ENCODE measurements at places on chromosomes 2 and 18.

- peak; percentile 71 for DNase-seq
These were observed 35.4 kb upstream of the LRP2 start for GRCh38 chr2:169397697-169398096.

DNA sequence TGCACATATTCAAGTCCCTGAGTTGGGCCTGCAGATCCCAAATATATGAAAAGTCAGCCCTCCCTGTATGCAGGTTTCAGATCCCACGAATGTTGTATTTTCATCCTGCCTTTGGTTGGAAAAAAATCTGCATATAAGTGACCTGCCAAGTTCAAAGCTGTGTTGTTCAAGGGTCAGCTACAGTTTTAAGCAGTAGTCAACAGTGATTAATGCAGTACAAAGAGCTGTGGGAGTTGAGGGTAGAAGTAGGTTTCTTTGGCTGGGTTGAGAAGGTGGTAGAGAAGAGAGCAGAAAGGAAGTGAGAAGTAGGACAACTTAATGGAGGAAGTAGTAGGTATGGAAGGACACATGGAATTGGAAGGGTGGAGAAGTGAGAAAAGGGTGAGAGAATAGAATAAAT, 127.9 kb downstream of the ANKRD44 start:
- no peak for DNase-seq

DNA sequence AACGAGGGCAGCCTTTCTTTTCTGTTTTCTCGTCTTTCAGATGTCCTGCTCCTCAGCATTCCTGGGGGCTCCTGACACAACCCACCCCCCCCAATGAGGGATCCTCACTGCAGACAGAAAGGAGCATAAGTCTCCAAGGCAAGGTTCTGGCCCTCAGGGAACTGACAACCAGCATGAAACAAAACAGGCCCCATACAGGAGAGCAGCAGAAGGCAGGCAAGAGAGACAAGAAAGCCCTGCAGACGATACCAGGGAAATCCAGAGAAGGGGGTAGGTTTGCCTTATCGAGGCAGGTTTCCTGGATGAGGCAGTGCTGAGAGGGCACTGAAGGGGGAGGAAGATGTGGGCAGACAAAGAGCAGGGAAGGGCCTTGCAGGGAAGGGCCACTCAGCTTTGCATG, 103.9 kb upstream of the EPAS1 start:
- DNase-seq, result no peak

DNA sequence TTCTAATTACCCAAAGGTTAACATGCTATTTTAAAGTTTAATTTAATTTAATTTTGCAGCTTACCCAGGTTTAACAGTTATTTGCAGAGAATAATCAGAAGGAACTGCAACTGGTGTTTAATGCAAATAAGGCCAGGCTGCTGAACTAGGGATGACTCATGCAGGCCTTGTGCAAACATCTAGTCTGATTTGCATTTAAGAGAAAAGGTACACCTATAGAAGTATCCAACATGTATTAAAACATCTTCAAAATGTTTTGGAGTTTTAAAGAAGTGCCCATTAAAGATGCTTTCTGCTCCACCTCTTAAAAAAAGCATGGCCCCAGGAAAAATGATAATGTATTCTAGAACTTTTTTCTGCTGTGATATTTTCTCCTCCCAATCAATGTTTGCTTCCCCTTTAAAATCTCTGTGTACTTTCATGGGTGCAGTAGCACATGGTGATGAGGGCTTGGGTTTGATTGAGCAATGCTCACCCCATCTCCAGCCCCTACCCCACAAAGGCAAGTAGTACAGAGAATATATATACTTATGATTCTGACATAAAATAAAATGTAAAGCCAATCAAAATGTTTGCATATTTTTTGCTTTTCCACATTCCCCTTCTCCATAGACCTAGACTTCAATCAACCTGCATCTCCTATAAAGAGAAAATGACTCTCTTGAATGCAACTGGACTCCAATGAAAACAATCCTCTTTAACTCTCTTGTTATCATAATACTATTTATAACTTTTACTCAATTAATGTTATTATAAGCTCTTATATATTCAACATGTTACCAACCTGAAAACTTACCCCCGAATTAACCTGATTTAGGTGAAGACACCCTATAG, 54.1 kb downstream of the ATP8B1 start:
- DNase-seq, result peak; percentile 94

- no peak for DNase-seq
These were observed 31.0 kb upstream of the MAP3K20 start for GRCh38 chr2:173044686-173045085.

DNA sequence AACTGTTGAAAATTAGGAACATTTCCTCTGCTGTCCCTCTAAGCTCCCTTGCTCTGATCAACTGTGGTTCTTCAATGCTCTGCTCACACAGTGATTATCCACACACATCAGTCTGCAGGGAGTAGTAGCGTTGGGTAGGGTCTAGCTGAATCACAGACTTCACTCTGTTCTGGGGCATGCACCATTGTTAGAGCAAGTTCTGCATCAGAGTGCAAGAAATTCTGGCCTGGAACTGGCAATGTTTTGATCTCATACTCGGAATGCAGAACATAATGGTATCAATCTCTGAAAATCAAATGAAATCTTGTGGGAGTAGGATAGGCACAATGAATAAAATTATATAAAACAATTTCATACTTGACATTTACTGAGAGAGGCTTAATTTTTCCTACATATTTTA, 55.3 kb downstream of the HRH4 start:
- no peak for DNase-seq

GRCh38 chr2:38268691-38269327, 108.3 kb downstream of the ATL2 start:
- DNase-seq, result no peak

DNA sequence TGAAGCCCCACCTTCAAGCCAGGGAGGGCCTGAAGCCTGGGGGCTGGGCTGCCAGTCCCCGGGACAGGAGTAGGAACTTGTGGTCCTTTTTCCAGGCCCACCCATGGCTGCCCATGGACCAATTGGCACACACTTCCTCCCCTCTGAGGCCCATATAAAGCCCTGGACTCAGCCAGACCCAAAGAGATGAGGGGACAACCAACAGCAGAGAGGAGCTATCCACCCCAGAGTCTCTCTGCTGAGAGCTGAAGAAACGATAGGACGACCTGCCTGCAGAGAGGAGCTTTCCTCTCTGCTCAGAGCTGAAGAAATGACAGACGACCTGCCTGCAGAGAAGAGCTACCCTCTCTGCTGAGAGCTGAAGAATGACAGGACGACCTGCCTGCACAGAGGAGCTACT, 43.8 kb upstream of the PEX13 start:
- no peak for DNase-seq

DNA sequence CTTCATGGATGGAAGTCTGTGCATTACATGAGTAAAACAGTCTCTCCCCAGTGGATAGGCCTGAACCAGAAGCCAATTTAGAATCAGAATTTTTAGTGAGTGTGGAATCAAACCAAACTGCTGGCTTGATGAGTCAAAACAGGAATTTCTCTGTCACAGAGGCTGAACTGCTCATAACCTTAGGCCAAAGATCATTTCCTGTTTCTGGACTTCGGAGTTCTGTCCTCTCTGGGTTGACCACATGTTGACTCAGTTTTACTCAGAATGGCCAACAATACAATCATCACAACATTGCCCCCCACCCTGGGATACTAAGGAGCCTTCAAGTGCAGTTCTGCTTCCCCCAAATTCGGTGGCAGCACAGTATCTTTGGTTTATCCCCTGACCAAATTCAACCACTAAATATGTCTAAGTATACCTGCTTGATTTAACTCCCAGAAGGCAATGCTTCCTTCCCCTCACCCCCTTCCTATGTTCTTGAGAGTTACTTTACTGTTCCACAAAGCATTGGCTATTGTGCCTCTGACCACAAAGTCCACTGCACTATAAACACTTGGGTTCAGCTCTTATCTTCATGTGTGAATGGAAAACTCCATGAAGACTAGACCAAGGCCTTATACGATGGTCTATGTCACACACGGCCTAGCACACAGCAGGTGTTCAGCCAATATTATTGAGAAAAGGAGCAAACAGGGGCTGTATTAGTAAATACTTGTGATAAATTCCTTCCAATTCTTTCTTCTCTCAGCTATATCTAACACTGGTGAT, 67.8 kb downstream of the NXPH2 start:
- DNase-seq, result no peak

GRCh38 chr2:151097128-151097527, 164.5 kb downstream of the RBM43 start:
- DNase-seq, result no peak

DNA sequence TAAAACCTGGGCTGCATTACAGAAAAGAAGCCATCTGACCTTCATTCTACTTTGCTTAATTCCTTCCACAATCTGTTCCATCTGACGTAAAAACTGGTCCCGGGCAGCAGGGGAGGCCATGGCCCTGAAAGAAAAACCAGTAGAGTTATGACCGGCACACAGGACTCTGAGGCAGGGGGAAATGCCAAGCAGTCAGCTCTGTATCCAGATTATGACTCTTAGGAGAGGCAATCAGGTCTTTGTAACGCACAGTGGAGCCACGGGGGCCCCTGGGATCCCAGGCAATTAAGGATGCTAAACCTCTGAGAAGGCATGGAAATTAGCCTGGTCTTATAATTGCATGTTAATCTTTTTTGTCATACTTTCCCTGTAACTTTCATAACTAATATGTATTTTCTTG, 78.4 kb downstream of the CCDC93 start:
- DNase-seq, result no peak

- DNase-seq, result no peak
These were observed 13.1 kb downstream of the TGIF1 start for GRCh38 chr18:3463051-3463450.

- DNase-seq, result no peak
These were observed 675.3 kb downstream of the SLC4A3 start for GRCh38 chr2:220302756-220303155.

- DNase-seq, result no peak
These were observed 327.5 kb upstream of the HNRNPA3 start for GRCh38 chr2:176885001-176885643.

- DNase-seq, result no peak
These were observed 10.2 kb upstream of the SPATA3 start for GRCh38 chr2:230985519-230986231.

- no peak for DNase-seq
These were observed 179.6 kb downstream of the DSC3 start for GRCh38 chr18:30862900-30863299.

- peak; percentile 47 for DNase-seq
These were observed 39.3 kb downstream of the AP1S3 start for GRCh38 chr2:223797811-223798721.

DNA sequence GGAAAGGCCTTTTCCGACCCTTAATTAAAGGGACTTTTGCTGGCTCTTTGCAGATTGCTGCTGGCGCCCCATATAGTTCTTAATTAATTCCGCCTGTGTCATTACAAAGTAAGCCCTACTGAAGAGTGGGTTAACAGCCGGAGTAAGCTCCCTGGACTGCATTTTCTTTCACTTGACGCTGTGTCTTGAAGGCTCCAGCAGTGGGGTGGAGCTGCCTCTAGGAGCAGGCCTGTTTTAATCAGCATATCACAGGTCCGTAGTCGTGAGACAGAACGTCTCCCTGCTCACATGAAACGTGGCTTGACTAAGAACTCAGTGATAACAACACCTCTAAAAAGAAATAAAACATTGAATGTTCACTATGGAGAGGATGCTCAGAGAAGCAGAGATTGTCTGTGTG, 329.9 kb upstream of the RAB12 start:
- no peak for DNase-seq

GRCh38 chr18:58813105-58813504, 51.6 kb upstream of the ZNF532 start:
- DNase-seq, result no peak

GRCh38 chr18:50578030-50578429, 18.1 kb downstream of the MAPK4 start:
- no peak for DNase-seq

DNA sequence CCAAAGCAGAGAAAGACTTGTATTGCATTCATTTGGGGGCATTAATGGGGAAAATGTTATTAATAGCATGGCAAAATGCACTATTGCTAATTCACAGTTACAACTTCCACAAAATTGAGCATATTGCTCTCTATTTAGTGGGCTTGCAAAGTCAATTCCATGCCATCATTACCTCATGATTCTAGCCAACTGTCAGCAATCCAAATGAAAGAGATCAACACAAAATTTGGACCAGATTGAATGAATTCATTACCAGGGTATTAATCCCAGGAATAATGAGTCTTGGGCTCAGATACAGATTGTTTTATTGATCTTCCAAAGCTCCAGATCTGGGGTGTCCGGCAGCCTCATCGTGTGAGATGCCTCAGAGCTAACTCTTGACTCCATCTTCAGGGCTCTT, 38.3 kb downstream of the NXPH2 start:
- no peak for DNase-seq

- DNase-seq, result peak; percentile 79
These were observed 4.4 kb downstream of the CCL20 start for GRCh38 chr2:227817850-227818674.

Measured in DMS53 (cell line).